ENCODE measurements at places on chromosomes 6 and 20. TPM values are rescaled to one million over a fixed set of nuclear protein-coding genes. Genes with fewer than 3 reads are reported as not detected.

DNA sequence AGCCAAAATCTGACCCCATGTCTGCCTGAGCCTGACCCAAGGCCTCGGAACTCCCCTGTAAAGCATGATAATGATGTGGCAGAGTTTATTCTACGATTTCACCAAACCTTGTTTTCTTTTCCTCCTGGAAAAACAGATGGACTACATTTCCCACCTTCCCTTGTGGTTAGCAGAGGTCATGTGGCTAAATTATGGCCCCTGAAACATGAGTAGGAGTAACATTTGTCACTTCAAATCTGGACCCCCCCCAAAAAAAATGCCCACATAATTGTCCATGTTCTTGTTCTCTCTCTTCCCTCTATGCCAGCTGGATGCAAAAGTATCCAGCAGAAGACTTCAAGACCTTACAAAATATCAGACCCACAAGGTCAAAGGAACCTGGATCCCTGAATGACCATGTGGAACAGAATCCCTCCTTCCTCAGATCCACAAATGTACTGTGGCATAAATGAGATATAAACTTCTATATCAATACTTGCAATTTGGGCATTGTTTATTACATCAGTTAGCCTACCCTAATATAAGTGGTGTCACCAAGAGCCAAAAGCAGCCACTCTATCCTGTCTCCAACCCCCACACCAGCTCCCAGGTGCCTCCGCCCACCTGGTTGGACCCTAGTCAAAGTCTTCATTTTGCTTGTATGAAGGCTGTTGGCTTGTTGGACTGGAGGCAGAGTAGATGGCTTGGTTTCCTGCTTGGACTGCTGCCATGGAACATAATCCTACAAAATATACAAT is 1.4 kb downstream of the C20orf96 start:
- no peaks in the 10 kb centered on the region for H3K27me3 ChIP-seq
- H3K27ac ChIP-seq = no peak overlapping the region
- H3K4me1 ChIP-seq = peaks cover 5% of the 10 kb centered on the region
- H3K4me3 ChIP-seq = no peak overlapping the region

DNA sequence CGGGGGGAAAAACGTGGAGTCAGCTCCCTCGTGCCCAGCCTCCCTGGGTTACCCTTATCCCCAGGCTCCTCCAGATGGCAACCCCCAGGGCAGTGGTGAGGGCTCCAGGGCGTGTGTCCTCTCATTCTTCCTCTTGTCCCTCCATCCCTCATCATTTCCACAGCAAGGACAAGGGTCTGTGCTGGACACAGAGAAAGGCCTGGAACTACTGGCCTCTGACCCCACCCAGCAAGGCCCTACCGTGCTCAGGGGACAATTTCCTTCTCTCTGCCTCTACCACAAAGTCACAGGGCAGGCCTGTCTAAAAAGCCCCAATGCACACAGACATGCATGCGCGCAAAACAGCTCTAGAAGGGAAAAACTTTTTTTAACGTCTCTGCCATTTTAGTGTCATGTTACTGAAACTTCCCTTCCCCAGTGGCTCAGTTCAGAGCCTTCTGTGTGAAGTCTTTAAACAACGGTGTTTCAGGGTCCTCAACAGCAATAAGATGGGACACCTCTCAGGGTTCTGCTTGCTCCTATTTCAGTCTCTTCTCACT is 1.1 kb upstream of the SLC35B2 start:
- peak overlapping the region; percentile 83 for H3K27ac ChIP-seq
- H3K4me3 ChIP-seq = peak overlapping the region; percentile 37
- no peak for DNase-seq

- DNase-seq = no peak
- H3K4me3 ChIP-seq = no peak overlapping the region
- H3K36me3 ChIP-seq = peaks cover 15% of the 10 kb centered on the region
- no peak overlapping the region for H3K27ac ChIP-seq
- no peaks in the 10 kb centered on the region for H3K27me3 ChIP-seq
Observed at GRCh38 chr6:4909063-4909706, 94.7 kb downstream of the RPP40 start.

- H3K27me3 ChIP-seq = peaks cover 3% of the 10 kb centered on the region
- H3K4me1 ChIP-seq = peaks cover 76% of the 10 kb centered on the region
- H3K27ac ChIP-seq = peak overlapping the region; percentile 88
Observed at GRCh38 chr6:15775741-15776140, 112.9 kb upstream of the DTNBP1 start.

GRCh38 chr6:93787841-93788240 is 368.5 kb upstream of the EPHA7 start:
- no peak for DNase-seq
- no peaks in the 10 kb centered on the region for H3K4me1 ChIP-seq
- no peaks in the 10 kb centered on the region for H3K36me3 ChIP-seq

DNA sequence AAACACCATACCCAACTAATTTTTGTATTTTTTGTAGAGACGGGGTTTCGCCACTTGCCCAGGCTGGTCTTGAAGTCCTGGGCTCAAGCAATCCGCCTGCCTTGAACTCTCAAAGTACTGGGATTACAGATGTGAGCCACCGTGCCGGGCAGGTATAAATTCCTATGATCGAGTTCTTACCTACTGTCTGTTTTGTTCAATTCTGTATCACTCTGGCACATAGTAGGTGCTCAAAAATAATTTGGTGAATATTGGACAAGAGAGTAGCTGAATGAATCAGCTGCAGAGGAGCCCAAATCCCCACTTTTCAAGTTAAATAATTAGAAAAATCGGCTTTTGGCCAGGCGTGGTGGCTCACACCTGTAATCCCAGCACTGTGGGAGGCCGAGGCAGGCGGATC is 13.7 kb upstream of the ZMYND8 start:
- peaks cover 2% of the 10 kb centered on the region for H3K4me1 ChIP-seq
- H3K36me3 ChIP-seq = no peaks in the 10 kb centered on the region
- DNase-seq = no peak
- H3K27ac ChIP-seq = no peak overlapping the region
- no peak overlapping the region for H3K4me3 ChIP-seq

DNA sequence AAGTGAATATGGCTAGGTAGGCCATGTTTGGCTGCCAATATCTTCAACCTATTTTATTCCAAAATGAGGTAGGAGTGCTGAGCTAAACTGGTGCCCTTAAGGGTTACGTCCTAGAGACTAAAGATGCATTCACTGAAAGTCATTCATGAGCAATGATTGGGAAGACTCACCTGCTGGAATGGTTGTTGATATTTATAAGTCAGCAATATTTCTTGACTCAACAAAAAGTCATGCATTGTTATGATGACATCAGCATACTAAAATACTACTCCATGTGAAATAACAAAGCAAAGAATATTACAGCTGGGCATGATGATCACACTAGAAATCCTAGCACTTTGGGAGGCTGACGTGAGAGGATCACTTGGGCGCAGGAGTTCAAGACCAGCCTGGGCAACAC is 17.6 kb upstream of the NUP153 start:
- H3K4me3 ChIP-seq = no peak overlapping the region
- H3K4me1 ChIP-seq = no peaks in the 10 kb centered on the region
- no peak for DNase-seq
- no peak overlapping the region for H3K27ac ChIP-seq
- H3K27me3 ChIP-seq = no peaks in the 10 kb centered on the region
- no peaks in the 10 kb centered on the region for H3K36me3 ChIP-seq

DNA sequence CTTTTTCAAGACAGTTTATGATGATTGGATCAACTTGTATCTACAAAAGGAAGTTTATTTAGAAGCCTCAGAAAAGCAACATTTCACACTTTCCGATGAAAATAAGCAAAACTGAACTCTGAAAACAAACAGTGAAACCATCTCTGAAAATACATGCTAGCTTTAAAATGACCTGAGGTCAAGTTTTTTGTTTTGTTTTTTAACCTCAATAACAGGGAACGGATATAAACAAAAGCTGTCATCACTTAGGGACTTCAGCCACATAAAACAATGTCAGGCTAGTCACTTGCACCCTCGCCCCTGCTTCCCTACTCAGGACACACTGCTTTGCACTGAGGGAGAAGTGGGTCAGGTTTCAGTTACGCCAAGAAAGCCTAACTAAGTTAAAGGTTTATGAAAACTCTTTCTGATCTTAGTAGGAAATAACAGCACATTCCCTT is 11.6 kb downstream of the BACH2 start:
- DNase-seq = peak; percentile 47
- H3K4me1 ChIP-seq = peaks cover 88% of the 10 kb centered on the region
- H3K27me3 ChIP-seq = no peaks in the 10 kb centered on the region
- peak overlapping the region; percentile 89 for H3K27ac ChIP-seq
- H3K36me3 ChIP-seq = peaks cover 30% of the 10 kb centered on the region

DNA sequence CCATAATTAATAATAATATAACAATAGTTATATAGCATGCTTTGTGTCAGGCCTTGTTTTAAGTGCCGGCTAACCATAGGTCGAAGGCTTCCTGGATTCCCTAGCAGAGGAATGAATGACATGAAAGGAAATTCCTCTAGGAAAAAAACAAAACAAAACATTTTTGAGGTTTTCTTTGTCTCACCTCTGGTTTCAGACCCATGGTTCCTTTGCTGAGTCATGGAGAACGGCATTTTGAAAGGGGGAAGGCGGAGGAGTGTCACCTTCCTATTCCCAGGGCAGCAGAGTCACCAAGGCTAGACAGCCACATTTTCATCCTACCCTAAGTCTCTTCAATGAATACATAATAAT is 25.3 kb upstream of the CCND3 start:
- H3K27me3 ChIP-seq = no peaks in the 10 kb centered on the region
- no peak for DNase-seq
- H3K36me3 ChIP-seq = peaks cover 2% of the 10 kb centered on the region
- peaks cover 81% of the 10 kb centered on the region for H3K4me1 ChIP-seq
- peak overlapping the region; percentile 78 for H3K27ac ChIP-seq

GRCh38 chr6:109034526-109034925 is 60.1 kb downstream of the SESN1 start:
- no peak overlapping the region for H3K4me3 ChIP-seq
- no peaks in the 10 kb centered on the region for H3K36me3 ChIP-seq
- DNase-seq = no peak
- H3K27ac ChIP-seq = no peak overlapping the region

DNA sequence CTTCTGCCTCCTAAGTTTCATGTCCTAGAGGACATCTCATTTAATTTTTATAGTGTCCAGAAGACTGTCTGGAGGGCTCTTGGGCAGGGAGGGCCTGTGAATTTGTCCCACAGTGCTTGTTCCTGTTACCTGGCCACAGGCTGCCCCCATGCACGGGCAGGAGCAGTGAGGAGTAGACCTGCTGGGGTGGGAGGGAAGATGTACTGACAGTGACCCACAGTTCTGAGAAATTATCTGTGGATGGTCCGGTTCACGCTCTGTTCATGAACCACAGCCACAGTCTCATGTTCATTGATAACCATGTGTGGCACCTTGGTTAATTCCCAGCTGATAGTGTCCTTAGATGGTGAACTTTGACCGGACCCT is 18.8 kb upstream of the ZNF831 start:
- H3K27me3 ChIP-seq = no peaks in the 10 kb centered on the region
- H3K4me3 ChIP-seq = peak overlapping the region; percentile 13
- peaks cover 60% of the 10 kb centered on the region for H3K4me1 ChIP-seq
- peak overlapping the region; percentile 97 for H3K27ac ChIP-seq
- DNase-seq = no peak

GRCh38 chr20:12860619-12861247 is 148.0 kb upstream of the SPTLC3 start:
- H3K4me1 ChIP-seq = no peaks in the 10 kb centered on the region
- no peaks in the 10 kb centered on the region for H3K27me3 ChIP-seq
- H3K36me3 ChIP-seq = no peaks in the 10 kb centered on the region

DNA sequence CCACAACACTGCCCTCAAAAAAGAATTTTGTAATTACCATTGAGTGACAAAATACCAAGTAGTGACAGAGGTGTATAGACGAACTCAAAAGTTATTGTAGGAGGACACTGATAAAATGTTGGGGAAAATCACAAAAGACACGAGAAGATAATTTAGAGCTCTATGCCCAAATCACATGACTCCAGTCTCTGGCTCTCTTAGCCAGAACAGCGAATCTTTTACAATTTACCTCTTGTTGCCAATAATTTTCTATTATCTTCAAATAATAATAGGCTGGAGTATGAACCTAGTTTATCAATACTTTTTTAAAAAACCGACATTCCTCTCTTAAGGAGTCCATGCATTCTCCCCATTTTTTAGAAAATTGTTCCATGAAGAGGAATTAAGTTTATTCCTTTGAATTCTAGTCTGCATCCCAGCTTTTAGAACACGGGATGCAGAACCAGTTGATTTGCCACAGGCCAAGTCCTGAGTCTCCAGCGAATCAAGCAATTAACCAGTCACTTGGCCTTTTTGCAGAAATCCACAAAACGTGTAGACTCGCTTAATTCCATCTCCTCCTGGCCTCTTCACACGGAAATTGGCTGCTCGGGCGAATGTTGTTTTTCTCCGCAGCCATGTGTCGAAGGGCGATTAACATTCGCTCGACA is 507 bp upstream of the RIPPLY2 start:
- no peak for DNase-seq

DNA sequence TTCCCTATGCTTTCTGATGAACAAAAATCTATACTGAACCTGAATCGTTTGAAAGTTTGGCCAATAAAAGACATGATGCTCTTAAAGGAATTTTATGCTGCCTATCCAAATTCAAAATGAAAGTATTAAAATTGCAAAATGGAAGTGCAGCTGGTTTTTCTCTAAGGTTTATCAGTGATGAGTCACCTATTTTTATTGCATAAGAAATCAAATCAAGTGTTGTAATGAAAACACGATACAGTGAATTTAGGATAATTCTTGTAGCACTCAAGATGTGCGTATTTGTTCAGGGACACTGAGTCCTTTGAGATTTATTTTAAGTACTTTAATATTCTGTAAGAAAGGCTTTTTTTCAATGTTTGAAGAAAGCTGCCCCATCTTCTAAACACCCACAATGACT is 409.5 kb downstream of the ADGRB3 start:
- H3K27me3 ChIP-seq = no peaks in the 10 kb centered on the region
- no peaks in the 10 kb centered on the region for H3K36me3 ChIP-seq
- no peak for DNase-seq
- no peaks in the 10 kb centered on the region for H3K4me1 ChIP-seq
- H3K4me3 ChIP-seq = no peak overlapping the region

DNA sequence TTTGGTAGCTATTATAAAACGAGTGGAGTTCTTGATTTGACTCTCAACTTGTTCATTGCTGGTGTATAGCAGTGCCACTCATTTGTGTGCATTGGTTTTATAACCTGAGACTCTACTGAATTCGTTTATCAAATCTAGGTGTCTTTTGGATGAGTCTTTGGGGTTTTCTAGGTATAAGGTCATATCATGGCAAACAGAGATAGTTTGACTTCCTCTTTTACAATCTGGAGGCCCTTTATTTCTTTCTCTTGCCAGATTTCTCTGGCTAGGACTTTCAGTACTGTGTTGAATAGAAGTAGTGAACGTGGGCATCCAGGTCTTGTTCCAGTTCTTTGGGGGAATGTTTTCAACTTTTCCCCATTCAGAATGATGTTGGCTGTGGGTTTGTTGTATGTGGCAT is 38.8 kb downstream of the SUMO4 start:
- no peak overlapping the region for H3K4me3 ChIP-seq
- no peaks in the 10 kb centered on the region for H3K27me3 ChIP-seq
- peaks cover 26% of the 10 kb centered on the region for H3K4me1 ChIP-seq
- no peaks in the 10 kb centered on the region for H3K36me3 ChIP-seq

NRSN1 gene
- total RNA-seq = not detected

OR2H2 gene
- not detected for total RNA-seq

LST1 gene
- 15.7 TPM for total RNA-seq

BPIFB6 gene
- not detected for total RNA-seq

SLC17A1 gene
- total RNA-seq = not detected

STK4 gene
- total RNA-seq = 128 TPM

ENPP3 gene
- 0.82 TPM for total RNA-seq

HLA-DRA gene
- total RNA-seq = 6.0 TPM

LPA gene
- not detected for total RNA-seq

Data from activated CD4-positive, alpha-beta memory T cell treated with anti-CD3 and anti-CD28 coated beads for 36 hours (primary cell).